ENCODE measurements at places on chromosomes 12 and 14.

DNA sequence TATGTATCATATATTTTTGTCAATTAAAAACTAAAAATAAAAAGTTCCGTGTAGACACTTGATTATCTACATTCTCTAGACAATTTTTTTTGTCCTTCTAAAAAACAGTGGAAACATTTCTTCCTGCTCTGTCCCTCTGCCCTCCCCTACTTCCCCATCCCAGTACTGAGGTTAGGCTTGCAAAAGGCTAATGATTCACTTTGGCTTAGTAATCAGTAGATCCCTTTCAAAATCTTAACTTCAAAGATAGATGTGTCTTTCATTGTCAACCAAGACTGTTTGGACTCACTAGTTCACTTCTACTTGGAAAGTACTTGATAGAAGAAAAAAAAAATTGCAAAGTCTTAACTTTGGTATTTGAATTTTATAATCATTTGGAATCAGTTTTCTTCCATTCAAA, 3.8 kb downstream of the SETD3 start:
- no peak for DNase-seq
- no peaks in the 10 kb centered on the region for H3K36me3 ChIP-seq
- peaks cover 16% of the 10 kb centered on the region for H3K4me1 ChIP-seq

GRCh38 chr12:1915082-1915968, 3.1 kb downstream of the CACNA2D4 start:
- H3K27me3 ChIP-seq: no peaks in the 10 kb centered on the region
- no peak for DNase-seq
- H3K4me3 ChIP-seq: no peak overlapping the region
- H3K27ac ChIP-seq: no peak overlapping the region
- peaks cover 31% of the 10 kb centered on the region for H3K4me1 ChIP-seq

GRCh38 chr12:66160704-66161103, 9.1 kb downstream of the TMBIM4 start:
- H3K27me3 ChIP-seq: no peaks in the 10 kb centered on the region
- no peaks in the 10 kb centered on the region for H3K4me1 ChIP-seq
- no peaks in the 10 kb centered on the region for H3K36me3 ChIP-seq
- no peak overlapping the region for H3K4me3 ChIP-seq

- DNase-seq: peak; percentile 45
- no peaks in the 10 kb centered on the region for H3K36me3 ChIP-seq
- H3K27me3 ChIP-seq: peaks cover 48% of the 10 kb centered on the region
- no peaks in the 10 kb centered on the region for H3K4me1 ChIP-seq
- no peak overlapping the region for H3K27ac ChIP-seq
- no peak overlapping the region for H3K4me3 ChIP-seq
Observed at GRCh38 chr12:30166006-30166795, 382.5 kb upstream of the TMTC1 start.

DNA sequence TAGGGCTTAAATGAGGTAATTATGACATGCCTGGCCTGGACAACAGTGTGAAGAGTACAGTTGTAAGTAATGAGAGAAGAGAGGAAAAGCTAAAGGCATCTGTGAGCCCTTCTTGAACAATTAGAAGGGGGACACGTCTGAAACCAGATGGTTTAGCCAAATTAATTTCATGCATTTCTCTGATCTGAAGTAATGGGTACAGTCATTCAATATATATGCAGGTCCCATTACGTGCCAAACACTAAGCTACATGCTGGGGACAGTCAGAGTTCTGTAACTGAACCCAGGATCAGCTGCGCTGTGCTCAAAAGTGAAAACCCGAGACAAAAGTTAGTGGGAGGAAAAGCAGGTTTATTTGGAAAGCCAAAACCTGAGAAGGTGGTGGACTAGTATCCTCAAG, 207.2 kb upstream of the TMTC1 start:
- no peaks in the 10 kb centered on the region for H3K4me1 ChIP-seq
- H3K27ac ChIP-seq: no peak overlapping the region
- no peaks in the 10 kb centered on the region for H3K36me3 ChIP-seq
- no peaks in the 10 kb centered on the region for H3K27me3 ChIP-seq
- H3K4me3 ChIP-seq: no peak overlapping the region
- DNase-seq: no peak

DNA sequence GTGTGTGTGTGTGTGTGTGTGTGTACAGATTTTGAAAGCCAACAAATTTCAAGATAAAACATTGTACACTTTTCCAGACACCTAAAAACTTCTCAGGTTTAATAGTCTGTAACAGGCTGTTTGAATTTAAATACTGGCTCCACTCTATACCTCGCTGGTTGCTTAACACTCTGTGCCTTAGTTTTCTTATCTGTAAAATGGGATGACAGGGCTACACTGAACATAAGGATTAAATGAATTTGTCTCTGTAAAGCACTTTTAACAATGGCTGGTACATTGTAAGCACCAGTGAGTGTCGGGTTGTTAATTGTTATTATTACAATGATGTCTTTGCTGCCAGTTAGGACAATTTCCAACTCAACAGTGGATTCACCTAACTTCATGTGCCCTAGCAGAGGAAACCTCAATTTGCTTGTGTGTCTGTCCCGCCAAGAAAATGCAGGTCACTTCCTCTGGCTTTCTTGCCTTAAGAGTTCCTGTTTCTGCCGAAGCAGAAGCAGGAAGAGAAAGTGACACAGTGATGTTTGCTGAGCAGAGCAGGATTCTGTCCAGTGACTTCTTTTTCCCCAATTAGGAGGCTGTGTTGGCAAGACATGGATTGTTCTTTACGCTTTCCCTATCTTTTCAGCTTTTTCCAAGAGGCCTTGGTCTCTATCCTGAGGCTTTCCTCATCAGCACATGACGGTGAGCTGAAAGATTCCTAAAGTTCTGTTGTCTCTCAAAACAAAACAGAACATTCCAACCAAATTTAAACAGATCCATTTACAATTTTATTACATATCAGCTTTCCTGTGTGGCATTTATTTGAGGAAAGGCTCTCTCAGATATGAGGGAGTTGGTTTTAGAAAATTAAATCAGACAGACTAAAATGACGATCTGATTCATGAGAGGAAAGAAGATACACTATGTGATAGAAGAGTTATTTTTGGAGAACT, 154.1 kb upstream of the ATP2B1 start:
- H3K27ac ChIP-seq: no peak overlapping the region
- H3K36me3 ChIP-seq: no peaks in the 10 kb centered on the region
- no peak overlapping the region for H3K4me3 ChIP-seq
- no peaks in the 10 kb centered on the region for H3K4me1 ChIP-seq
